ENCODE measurements at places on chromosomes 3 and 15. TPM values are rescaled to one million over a fixed set of nuclear protein-coding genes. Genes with fewer than 3 reads are reported as not detected.

DNA sequence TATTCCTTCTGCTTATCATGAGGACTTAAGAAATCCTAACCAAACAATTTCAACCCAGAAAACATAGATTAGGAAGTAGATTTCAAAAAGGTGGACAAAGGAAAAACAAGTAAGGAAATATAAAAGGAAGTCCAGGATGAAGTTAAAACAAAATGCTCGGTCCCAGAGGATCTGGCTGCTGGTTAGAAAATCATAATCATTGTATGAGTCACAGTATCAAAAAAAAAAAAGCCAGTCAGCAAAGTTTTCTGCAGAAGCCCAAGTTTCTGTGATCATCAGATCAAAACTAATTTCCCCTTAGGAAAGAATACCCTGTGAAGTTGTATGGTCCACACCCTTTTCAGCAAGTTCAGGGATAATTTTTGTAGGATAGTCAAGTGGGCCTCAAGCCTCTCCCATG is 43.0 kb upstream of the LRTM1 start:
- no peak for DNase-seq

SOX2 gene
- not detected for polyA plus RNA-seq

IQCF5 gene
- polyA plus RNA-seq: not detected

DNA sequence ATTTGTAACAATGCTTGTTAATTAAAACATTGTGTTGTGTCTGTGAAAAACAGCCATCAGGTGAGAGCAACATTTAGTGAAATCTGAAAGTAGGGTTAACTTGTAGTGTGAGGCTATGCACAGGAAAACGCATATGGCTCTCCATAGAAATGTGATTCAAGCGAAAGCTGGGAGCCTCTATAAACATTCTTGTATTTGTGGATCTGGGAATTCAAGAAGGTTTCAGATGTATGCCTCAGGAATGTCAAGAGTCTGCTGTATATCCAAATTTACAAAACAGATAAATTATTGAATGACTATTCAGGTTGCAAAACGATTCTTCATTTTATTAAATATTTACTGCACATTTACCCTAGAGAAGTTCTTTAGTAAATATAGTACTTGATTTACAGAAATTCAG is 166.0 kb downstream of the THSD4 start:
- no peak for DNase-seq

- no peak for DNase-seq
Observed at GRCh38 chr3:159266779-159267178, 464.9 kb downstream of the MFSD1 start.

ATP8B4 gene
- 1.0 TPM for polyA plus RNA-seq

DNA sequence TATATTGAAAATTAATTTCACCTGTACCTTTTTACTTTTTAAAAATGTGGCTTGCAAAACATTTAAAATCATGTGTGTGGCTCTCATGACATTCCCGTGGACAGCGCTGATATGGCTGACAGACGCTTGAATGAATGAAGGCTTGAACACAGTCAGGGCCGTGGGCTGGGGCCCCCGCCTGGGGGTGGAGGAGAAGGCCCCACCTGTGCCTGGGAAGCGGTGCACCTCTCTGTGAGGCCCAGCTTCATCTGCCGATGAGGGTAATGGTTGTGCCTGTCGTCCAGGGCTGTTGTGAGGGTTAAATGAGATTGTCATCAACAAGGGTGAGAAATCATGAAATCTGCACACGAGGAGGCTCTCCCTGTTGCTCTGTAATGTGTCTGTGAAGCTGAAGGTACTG is 85.9 kb upstream of the PRR23E start:
- DNase-seq: no peak

GRCh38 chr3:79258479-79258878 is 509.3 kb downstream of the ROBO1 start:
- DNase-seq: no peak

- no peak for DNase-seq
Observed at GRCh38 chr15:90054618-90055097, 47.6 kb downstream of the IDH2 start.

DENND4A gene
- polyA plus RNA-seq: 19.1 TPM

- no peak for DNase-seq
Observed at GRCh38 chr3:55476515-55476914, 10.6 kb downstream of the WNT5A start.

GRCh38 chr3:164927728-164928127 is 150.6 kb downstream of the SI start:
- DNase-seq: no peak

- DNase-seq: no peak
Observed at GRCh38 chr3:156599089-156599874, 44.4 kb upstream of the SSR3 start.

DNA sequence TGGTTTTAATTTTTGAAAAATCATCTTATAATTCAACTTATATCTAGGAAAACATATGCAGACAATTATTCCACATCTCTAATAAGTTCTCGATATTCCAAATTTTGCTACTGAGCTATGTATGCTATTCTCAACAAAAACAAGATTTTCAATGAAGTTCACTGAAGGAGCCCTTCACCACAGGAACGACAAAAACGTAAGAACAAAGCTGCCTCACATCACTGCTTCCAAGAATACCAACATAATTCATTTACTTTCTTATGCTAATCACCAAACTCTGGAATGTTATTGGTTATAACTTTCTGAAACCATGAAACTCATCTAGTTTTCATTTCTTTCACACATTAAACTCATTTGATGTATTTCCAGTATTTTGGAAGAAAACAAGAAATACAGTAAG is 49.7 kb downstream of the GNB4 start:
- DNase-seq: no peak

FEZF2 gene
- not detected for polyA plus RNA-seq

DNA sequence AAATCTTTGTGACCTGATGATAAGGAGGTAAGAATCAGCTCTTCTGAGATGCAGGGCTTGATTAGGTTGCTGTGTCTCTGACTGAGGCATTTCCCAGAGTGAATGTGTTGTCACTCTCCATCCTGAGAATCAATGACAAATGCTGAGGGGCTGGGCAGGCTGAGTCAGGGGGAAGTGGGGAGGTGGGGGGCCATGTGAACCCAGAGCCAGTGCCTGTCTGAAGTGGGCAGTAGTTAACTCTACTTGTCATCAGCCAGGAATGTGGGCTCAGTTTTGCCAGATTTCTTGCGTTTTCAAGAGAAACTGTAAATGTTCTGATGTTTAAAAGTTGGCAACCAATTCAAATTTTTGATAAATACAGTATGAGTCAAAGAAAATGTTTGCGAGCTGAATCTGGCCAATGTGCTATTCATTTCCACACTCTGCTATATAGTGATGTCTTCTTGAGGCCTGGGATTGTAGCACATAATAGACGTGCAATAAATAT is 3.1 kb upstream of the BNC1 start:
- peak; percentile 86 for DNase-seq

- peak; percentile 6 for DNase-seq
Observed at GRCh38 chr3:76122007-76122406, 336.7 kb upstream of the ZNF717 start.

DNA sequence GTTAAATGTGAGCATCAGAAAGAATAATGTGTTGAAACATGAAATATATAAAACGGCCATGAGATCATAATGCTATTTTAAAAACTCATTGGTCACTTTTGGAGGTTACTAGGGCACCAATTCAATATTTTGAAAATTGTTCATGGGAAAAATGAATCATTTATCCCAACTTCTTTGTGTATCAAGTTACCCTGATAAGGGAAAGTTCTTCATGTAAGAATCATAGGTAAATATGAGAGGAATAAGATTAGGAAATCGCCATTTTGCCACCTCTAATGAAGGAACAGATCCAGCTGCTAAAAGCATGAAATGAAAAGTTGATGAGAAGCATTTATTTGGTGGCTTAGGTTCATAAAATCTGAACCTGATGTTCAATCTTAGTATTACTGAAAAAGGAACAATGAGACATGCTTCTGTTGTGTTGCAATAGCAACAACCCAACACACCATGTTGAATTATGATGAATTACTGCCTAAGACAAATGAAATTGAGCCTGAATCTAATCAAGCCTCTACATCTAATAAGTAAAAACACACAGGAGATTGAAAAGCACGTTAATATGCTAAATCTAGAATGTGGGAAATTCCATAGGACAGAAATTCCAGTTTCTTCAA is 32.5 kb downstream of the ABHD5 start:
- no peak for DNase-seq

DNA sequence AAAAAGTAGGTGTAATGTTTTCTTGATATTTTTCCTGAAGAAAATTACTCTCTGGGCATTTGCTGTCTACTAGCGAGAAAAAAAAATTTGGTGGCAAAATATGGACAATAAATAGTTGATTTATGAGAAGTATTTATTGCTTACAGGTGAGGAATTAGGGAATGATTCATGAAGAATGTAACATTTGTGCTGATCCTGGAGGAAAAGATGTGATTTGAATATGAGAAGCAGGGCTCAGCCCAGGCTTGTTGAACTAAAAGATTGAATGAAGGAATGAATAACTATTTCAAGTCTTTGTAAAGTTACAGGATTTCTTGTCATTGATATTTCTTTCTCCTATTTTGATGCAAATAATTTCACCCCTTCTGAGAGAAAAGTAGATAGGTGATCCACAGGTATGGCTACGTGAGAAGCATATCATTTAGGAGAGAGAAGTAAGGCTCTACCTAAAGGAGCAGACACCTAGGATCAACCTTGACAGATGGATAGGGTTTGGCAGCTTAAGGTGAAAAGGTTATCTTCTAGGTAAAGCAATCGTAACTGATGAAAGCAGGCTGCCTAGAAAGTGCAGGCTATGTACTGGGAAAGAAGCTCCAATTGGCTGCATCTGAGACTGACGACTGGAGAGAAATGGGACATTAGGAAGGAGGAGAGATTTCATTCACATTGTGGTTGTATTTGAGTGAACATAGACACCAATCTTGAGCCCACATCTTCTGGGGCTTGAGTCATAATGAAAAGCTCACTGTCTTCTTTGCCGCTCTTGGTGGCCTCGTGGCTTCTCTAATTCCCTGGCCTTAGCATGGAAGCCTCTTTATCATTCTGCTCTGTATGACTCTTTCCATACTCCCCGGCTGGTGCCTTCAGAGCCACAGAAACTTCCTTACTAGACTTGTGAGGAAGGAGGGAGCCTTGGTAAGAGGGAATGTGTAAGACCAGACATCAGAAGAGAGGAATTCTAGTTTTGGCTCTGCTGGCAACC is 106.5 kb downstream of the P3H2 start:
- no peak for DNase-seq

DNA sequence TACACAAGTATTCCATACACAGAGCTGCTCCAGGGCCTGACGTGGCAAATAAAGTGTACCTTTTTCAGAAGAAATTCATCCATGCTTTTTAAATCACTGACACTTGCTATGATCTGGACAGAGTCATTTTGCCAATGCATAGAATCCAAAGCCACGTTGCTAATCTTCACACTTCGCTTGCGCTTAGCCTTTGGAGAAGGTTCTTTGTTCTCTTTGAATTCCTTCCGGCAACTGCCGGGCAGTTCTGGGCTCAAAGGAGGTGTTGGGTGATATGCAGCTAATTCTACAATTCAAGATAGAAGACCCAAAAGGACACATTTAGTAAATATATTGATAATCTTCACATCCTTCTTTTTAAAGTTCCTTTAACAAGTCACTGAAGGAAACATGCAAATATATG is 69.9 kb downstream of the NR2E3 start:
- no peak for DNase-seq

XYLB gene
- polyA plus RNA-seq: 4.0 TPM

GRCh38 chr3:128573160-128573559 is 77.5 kb downstream of the RPN1 start:
- no peak for DNase-seq

- DNase-seq: no peak
Observed at GRCh38 chr3:36409862-36410261, 29.6 kb downstream of the STAC start.

SEMA6D gene
- 7.9 TPM for polyA plus RNA-seq

DNA sequence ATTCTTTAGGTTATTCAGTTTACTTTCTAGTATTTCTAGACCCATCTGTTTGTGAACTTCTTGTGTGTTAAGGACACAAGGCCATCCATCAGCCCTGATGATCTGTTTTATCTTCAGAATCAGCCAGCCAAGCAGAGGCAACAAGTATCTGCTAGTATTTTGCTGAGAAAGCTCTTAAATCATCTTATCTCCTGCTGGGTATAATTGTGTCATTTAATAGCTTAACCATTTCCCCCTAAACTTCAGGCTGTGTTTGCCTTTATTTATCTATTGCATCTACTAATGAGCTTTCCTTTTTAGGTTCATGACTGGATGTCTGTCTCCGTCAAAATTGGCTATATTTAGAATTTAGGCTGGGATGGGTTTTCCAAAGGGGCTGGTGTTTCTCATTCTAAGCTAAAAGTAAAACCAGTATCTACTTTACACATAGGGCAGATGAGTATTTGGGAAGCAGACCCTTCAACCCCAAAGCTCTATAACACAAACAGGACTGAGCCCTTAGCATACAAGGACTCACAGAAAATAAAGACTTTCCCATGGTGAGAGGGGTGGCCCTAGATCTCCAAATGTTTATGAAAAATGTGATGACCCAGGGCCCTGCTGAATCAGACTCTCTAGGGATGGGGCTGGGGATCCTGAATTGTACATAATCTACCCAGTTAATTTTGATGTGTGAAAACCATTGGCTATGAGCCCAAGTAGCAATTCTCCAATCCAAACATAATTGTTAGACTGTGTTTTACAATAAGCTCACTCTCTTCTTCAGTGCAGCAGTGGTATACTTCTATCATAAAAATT is 65.3 kb upstream of the PSMD6 start:
- DNase-seq: no peak

GRCh38 chr3:130773366-130773765 is 26.7 kb upstream of the PIK3R4 start:
- no peak for DNase-seq

- no peak for DNase-seq
Observed at GRCh38 chr3:126612479-126613205, 42.3 kb downstream of the TXNRD3 start.

DNA sequence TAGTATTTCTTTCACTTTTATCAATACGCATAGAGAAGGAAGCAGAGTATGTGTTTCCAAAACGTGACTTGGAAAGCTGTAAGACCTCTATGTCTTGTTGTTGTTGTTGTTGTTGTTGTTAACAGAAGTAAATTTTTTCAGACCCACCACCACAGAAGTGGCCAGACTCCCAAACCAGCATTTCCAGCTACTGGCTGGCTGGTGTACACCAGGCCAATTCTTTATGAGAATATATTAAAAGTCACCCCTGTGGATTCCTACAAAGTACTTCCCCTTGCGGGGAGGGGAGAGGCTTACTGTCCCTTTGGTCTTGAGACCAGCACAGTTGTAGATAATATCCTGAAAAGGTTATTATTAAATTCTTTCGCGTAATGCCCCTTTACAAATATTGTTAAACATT is 1.6 kb upstream of the FOXP1 start:
- DNase-seq: no peak

DNA sequence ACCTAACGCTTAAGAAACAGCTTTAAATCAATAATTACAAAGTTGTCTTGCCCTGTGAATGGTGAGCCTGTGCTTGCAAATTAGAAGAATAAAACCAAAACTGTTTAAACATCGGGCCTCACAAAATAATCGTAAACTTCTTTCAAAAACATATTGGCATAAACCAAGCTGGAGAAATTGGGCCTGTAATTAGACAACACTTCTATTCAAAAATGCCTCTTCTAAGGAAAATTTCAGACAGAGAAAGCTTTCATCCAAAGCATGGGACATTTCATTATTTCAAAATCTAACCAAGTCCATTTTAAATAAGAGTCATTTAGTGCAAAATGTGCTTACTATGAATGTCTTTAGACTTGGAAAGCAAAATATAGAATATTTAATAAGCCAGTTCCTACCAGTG is 35.5 kb upstream of the GNB4 start:
- no peak for DNase-seq

ZPLD1 gene
- polyA plus RNA-seq: 0.02 TPM
